ENCODE measurements at places on chromosomes 6 and 20.

DNA sequence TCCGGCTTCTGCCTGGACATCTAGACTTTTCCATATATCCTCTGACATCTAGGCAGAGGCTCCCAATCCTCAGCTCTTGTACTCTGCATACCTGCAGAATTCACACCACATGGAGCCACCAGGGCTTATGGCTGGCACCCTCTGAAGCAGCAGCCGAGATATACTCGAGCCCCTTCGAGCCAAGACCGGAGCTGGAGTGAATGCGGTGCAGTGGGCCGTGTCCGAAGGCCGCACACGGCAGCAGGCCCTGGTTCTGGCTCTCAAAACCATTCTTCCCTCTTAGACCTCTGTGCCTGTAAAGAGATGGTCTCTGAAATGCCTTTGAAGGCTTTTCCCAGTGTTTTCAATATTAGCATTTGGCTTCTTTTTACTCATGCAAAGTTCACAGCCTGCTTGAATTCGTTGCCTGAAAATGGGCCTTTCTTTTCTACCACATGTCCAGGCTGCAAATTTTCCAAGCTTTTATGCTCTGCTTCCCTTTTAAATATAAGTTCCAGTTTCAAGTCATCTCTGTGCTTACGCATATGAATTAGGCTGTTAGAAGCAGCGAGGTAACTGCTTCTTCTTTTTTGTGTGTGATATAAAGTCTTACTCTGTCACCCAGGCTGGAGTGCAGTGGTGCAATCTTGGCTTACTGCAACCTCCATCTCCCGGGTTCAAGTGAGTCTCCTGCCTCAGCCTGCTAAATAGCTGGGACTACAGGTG is 3.8 kb upstream of the SIRPB1 start:
- DNase-seq = no peak

DNA sequence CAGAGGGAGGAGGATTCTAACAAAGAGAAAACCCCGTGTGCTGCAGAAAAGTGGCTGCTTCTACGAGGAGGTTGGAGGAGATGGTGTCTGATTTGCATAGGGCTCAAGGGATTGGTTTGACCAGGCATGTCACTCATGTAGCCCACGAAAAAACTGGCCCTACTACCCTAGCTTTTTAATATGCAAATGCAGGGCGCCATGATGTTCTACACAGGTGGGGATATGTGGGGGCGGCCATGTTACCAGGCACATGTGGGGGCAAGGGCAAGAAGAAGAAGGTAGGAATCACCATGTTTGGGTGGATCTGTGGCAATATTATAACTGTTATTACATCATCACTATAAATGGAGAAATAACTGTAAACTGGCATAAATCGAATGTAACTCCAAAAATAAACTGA is 9.9 kb downstream of the KIAA1755 start:
- no peak for DNase-seq

DNA sequence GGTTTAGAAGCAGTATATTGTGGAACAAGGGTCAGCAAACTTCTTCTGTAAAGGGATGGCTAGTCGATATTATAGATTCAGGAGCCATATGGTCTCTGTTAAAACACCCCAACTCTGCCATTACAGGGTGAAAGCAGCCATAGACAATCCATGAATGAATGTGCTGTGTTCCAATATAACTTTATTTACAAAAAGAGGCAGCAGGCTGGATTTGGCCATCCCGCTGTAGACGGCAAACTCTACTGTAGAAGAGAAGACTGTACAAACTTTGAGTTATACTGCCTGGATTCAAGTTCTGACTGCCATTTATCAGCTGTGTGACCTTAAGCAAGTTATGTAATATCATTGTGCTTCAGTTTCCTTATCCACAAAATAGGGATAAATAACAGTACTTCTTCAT is 33.7 kb upstream of the SNX9 start:
- no peak for DNase-seq

- DNase-seq = no peak
Observed at GRCh38 chr6:21610341-21610740, 16.8 kb downstream of the SOX4 start.

DNA sequence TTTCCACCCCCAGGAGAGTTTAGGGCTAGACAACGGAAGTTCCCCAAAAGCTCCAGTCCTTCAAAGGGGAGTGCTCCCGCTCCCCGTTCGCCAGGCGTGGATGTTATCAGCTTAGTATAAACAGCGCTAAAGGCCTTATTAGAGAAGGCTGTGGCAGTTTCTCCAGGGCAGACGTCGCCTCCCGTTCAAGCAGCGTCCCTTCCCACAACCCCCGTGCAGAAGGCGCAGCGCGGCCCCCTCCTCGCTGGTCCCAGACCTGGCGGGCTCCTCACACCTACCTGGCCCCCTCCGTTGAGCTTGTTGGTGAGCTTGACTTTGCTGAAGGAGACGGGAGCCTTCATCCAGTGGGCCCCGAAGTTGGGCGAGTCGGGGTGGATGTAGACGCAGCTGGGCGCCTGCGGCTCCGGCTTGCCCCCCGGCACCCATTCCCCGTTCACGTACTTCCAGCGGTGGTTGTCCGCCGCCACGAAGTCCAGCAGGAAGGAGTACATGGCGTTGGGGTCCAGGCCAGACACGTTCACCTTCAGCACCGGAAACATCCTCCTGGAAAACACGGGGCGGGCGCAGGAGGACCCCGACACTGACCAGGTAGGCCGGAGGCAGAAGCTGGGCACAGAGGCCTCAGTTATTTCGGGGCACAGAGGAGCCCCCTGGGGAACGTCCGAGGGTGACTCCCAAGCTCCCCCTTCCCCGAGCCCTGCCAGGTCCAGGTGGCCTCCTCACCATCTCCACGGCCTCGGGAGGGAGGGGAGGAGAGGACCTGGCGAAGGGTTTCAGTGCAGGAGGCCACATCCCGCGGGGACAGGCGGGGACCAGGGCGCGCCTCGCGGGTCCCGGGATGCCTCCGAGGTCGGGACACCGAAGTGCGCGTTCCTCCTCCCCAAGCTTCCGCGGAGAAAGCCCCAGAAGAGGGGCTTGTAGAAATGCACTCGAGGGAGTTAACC is 1.1 kb downstream of the TBXT start:
- DNase-seq = no peak

DNA sequence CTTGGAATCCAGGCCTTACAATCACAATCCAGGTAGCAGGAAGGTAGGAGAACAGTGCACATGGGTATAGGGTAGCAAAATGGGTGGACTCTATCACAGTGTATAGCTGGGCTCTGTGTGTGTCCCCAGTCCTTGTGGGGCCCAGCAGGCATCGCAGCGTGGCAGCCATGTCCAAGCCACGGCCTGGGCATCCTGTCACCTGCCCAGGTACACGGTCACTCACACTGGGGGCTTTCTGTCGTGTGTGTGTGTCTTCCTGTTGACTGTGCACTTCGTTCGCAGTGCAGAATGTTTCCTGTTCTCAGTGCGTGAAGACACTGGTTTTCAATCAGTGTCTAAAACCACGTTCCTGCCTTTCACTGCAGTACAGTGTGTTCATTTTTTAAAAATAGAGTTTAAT is 523.2 kb upstream of the JARID2 start:
- DNase-seq = no peak
